ENCODE measurements at places on chromosomes 4 and X.

DNA sequence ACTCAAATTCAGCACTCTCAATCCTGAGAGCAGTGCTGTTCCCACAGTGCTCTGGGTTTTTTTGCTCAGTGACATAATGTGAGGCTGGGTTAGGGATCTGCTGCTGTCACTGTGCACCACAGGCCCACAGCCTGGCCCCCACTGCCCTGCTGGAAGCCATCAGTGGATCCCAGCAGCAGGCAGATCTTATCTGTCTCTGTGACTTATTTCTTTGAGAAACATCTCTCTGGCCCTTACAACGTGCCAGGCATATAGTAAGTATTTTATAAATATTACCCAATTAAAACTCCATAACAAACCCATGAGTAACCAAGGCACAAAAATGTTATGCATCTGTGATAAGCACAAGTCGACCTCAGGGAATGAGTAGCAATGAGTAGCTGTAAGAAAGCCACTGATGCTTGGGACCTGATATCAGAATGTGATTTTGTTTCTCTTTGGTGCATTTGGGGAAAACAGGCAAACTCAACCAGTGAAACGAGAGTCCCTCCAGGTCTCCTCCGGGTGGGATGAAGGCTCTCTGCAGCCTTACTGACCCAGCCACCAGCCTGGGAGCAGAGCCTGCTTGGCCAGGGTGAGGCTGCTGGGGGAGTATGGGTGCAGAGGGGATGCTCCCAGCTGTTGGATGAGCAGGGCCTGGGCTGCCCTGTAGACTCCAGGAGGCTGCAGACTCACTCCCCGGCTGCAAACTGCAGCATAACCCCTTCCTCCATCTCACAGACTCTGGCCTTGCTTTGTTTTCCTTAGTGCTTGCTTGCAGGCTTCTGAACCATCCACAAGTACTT is 172.7 kb upstream of the LNX1 start:
- peak; percentile 71 for DNase-seq

DNA sequence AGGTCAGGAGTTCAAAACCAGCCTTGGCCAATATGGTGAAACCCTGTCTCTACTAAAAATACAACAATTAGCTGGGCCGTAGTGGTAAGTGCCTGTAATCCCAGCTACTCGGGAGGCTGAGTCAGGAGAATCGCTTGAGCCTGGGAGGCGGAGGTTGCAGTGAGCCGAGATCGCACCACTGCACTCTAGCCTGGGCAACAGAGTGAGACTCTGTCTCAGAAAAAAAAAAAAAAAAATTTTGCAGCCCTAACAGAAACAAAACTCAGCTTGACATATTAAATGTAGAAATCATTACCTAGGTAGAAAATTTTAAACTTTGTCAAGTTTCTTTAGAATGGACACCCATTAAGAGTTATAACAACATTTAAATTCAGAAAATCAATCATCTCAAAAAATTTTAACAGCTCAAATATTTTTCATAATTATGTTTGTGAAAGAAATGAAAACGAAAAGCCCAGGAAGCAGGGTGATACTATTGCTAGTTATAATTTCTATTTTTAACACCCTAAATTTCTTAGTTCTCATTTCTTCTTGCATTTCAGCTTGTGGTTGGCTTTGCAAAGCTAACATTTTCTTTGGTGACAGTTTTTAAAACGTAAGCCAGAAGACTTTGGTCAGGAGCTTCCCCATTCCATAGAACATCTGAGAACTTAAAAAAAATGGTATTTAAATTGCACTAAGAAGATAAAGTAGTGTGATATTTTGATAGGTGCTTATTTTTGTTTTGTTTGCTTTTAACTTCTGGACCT is 33.3 kb upstream of the RBBP7 start:
- DNase-seq, result no peak

DNA sequence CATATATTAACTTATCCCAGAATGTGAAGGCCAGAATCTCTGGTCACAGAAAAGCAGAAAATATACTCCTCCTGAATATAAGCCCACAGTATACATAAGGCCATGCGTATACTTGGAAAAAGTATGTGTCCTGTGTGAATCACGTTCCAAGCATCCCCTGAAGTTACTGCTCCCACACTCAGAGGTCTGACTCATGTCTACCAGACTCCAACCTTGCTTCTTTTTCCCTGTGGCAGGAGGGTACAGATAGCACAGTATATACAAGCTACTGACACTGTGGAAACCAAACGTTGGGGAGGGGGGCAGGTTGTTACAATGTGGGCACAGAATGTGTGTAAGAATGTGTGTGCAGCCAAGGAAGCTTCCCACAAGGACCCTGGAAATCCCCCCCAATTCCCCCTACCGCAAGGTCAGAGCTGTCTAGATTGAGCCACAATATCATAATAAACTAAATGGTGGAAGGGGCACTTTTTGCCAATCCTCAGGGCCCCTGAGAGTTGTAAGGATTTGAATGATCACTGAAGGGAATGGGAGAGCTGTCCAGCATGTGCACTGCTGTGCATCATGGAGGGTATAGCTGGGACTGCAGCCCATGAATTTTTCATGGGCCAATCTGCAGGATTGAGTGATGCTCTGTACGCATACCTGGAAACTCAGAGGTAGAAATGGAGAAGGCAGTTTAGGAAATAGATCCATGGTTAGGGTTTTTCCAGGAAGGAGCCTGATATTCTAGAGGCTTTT is 7.4 kb upstream of the RELL1 start:
- DNase-seq, result no peak

DNA sequence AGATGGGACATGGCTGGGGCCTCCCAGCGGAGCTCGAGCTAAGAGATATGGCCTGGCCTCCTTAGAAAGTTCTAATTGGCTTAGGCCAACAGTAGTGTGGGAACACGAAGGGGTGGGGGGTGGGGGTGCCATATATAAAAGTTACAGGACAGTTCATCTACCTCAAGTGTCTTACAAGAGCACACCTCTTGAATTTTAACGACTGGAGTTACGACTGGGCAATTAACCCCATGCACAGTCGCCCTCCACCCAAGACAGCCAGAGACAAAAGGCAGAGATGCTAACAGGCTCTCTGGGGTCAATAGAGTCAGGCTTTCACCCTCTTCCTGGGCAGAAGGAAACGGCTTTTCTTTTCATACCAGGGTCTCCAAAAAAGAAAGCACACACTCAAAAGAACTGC is 302.2 kb downstream of the BCOR start:
- DNase-seq, result no peak

DNA sequence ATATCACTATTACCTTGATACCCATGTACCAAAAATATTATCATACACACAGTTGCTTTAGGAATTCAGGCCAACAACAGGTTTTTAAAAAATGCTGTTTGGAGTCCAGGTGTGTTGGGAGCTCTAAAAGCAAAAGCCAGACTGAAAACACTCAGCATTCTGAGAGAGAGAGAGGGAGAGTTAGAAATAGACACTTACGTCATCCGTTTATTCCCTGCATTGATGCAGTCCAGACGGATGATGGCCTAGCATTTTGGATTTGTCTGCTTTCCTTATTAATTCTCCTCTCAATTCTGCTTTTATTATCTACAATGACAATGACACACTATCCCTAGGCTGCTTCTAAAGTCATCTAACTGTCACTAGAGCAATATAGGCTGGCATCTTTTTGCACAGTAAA is 358.3 kb upstream of the BOD1L1 start:
- peak; percentile 27 for DNase-seq

DNA sequence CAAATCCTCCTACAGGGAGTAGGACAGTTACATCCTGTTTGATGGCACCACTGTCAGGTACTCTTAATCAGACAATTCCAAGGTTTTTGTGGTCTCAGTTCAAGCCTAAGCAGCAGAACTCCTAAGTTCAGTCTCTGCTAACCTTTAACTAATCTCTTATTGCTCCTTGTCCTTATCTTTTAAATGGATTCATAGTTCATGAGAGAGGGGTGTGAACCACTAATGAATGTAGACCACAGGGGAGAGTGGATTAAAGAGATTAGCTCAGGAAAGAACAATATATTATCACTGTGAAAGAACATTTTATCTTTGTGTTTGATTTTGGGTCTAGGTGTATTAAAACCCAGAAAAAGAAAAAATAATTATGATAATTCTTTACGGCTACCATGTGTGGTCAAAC is 168.9 kb downstream of the DCK start:
- DNase-seq, result no peak

DNA sequence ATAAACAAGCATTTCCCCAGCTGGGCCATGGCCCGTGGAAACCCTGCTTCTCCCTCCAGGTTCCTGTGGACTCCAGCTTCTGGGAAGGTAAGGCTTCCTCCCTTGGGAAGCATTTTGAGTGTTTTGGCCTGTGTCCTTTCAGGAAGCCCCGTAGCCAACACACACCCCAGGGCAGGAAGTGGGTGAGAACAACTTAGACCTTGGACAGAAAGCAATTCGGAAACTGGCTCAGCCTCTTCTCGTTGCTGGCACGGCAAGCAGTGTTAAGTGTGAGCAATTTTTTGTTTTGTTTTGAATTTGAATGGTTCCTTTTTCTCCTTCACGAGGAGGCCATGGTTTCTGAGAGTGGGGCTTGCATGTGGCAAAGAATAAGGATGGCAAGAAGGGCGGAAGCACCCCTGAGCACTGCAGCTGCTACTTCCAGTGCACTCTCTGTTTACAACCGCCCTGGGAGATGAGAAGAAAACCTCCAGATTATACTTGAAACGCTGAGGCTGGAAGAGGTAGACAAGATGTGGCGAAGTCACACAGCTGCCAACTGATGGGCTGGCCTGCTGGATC is 14.1 kb upstream of the CYTL1 start:
- peak; percentile 53 for DNase-seq

GRCh38 chrX:96929036-96929435 is 45.3 kb downstream of the RPA4 start:
- no peak for DNase-seq

DNA sequence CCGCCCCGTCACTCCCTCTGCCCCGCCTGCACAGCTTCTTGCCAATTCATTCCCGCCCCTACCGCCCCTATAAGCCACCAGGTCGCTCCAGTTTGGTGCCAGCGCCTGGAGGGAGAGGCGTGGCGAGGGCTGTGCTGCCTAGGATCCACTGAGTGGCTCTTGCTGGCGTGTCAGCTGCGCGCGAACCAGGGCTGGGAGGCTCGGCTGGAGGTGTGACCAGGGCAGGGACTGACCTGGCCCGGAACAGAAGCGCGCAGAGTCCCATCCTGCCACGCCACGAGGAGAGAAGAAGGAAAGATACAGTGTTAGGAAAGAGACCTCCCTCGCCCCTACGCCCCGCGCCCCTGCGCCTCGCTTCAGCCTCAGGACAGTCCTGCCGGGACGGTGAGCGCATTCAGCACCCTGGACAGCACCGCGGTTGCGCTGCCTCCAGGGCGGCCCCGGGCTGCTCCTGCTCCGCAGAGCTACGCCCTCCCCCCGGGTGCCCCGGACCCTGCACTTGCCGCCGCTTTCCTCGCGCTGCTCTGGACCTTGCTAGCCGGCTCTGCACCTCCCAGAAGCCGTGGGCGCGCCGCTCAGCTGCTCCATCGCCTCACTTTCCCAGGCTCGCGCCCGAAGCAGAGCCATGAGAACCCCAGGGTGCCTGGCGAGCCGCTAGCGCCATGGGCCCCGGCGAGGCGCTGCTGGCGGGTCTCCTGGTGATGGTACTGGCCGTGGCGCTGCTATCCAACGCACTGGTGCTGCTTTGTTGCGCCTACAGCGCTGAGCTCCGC is at the start of gene GPR78:
Gene GPR78, plus strand, starts transcription at position 72 of the 773 bp plus-strand sequence. Its CDS starts 591 bp downstream, at position 663.
- DNase-seq, result peak; percentile 69

- no peak for DNase-seq
Measured at GRCh38 chr4:72604324-72604723, 35.3 kb upstream of the ADAMTS3 start.

DNA sequence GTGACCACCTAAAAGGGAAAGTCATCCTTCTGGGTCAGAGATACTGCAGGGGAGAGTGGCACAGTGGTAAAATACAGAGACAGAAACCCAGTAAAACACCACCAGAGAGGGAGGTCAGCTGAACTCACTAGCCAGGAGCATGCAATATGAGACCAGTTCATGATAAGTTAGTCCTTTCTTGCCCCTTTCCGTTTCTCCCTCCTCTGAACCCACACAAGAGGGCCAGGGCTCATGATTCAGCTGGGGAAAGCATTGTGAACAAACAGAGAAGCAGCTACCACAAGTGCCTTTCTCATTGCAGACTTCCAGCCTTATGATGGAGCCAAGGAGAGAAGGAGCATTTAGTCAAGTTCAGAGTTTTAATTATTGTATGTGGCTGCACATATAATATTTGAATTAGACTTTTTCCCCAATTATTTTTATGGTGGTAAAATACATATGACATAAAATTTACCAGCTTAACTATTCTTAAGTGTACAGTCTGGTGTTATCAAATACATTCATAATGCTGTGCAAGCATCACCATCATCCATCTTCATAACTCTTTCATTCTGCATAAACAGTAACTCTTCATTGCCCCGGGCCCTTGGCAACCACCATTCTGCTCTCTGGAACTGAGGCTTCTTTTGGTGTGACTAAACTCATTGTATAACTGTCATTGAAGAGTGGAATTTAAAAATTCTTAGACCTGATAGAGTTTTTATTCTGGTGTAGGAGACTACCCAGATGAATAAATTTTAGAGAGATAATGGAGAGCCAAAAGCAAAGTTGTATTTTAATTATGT is 114.6 kb downstream of the DDIT4L start:
- no peak for DNase-seq

DNA sequence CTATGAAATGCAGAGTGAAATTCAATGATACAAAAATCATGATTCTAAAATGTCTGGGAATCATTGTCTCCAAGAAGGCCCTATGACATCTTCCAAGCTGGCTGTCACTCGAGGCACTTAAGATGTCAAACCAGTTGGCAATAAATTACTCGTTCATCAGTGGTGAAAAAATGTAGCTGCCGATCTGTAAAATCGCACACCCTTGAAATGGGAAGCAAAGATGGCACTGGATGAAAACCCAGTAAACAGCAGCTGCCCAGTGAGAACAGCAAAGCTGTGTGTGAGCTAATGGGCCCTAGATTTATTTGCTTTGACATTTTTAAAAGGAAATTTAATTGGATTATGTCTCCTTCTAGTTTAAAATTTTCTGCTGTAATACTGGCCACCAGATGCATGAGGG is 181.9 kb upstream of the NDP start:
- DNase-seq, result no peak

DNA sequence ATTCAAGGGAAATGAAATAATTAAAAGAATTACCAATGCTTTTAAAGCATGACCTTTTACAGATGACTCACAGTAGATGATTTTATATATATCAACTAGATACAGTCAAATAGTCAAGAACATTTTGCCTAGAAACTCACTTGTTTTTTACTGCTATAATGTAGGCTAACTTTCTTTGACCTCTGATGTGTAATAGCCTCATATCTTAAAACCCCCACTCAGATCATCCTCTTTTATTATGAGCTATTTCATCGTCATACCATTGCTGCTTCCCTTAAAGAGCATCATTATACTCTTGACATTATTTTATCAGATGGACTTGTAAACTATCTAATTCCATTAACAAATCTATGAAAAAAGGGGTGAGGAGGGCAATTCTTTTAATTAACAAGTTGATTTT is 355.9 kb upstream of the AGA start:
- DNase-seq, result no peak

DNA sequence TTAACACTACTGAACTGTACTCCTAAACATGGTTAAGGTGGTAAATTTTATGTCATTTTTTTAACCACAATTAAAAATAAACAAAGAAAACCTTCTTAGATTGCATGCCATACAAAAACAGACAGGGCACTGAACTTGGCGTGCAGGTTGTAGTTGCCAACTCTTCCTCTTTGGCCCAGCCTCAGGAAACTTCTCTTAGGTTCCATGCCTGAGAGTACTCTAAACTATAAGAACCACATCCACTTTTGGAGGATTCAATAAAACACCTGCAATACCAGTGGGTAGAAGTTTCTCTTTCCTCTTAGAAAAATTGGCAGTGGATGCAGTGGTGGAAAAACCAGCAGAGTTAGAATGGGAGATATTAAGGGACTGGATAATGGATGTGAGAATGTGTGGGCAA is 103.4 kb downstream of the LUZP4 start:
- DNase-seq, result no peak
